ENCODE measurements at places on chromosomes 2 and 18.
A peak's percentile ranks its signal among the peaks of the same experiment; 100 is the strongest.

DNA sequence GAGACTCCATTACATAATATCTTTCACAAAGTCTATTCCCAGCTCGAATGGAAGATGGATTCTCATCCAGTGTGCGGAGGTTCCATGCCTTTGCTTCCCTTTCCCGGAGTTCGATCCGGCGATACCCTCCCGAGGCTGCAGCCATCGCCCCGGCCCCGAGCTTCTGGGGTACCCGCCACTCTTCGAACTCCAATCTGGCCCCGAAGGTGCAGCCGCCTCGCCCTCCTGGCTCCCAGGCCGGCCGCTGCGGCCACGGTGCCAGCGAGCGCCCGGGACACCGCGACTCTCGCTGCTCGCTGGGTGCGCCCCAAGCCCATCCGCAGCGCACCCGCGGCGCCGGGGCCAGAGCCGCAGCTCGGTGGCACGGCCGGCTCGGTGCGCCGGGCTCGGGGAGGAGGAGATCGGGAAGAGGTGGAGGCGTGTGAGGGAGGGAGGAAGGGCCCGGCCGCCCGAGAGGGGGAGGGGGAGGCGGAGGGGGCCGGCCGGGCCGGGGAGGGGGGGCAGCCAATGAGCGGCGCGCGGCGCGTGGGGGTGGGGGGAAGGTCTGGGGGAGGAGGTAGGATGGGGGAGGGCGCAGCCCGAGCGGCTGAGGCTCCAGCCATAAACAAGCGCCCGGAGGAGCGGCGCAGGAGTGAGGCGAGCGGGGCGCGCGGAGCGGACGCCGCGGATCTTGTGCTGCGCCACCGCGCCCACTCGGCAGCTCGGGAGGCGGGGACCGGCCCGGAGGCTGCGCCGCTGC lies at the start of gene CRIM1:
CRIM1 (plus strand) TSS at position 628 of the 739 bp plus-strand sequence. CDS start 515 bp downstream, outside the sequence.
- DNase-seq, result peak; percentile 85

DNA sequence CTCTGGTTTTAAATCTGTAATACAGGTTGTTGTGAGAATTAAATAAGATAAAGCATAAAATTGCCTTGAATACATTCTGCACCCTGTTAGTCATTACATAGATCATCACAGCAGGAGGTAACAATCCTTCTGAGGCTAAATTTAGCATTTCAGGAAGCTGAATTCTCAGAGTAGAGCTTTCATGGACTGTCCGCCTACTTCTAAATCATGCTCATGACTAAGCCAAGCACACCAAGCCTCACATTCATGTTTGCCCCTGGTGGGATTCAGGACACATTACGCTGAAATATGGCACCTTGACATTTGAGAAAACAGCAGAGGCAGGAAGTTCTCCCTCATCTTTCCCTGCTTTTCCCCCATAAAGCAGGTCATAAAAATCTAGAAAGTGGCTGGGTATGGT lies 16.6 kb upstream of the PIK3C3 start:
- DNase-seq, result peak; percentile 74

DNA sequence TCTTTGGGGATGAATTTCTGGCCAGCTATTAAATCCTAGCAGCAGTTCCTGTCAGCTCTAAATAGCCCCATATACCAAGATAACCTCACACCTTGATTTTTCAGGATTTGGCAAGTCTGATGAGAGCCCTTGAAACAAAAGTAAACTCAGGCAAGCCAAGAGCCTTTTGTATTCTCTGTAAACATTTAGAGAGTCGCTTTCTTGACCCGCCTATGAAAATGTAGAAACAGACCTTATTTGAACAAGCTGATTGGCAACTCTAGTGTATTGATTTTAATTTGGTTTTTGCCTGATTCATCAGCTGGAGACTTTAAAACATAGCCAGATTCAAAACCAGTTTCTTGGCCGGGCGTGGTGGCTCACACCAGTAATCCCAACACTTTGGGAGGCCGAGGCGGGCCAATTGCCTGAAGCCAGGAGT lies 43.4 kb downstream of the CABLES1 start:
- no peak for DNase-seq

DNA sequence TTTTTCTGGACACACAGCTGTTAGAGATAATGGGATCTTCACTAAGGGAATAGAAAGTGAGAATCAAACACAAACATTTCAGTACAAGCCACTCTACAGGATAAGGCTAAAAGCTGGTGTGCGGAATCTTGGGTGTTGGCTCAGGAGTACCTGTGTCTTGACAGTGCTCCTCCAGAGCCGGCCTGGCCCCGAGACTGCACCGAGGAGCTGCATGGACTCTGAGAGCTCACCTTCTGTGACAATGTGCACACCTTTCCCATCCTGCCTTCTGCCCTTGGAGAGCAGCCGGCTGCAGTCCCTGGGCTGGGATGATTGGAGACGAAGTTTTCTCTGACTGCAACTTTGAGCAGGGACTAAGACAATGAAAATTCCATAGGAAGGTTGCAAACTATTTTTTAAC lies 89.1 kb downstream of the TMEM182 start:
- DNase-seq, result no peak

- no peak for DNase-seq
Observed at GRCh38 chr2:216761133-216761532, 65.8 kb upstream of the IGFBP5 start.

- peak; percentile 99 for DNase-seq
Observed at GRCh38 chr2:223465793-223466192, 136.4 kb downstream of the SCG2 start.

GRCh38 chr2:123999681-124000080 lies 25.4 kb upstream of the CNTNAP5 start:
- no peak for DNase-seq

- DNase-seq, result no peak
Observed at GRCh38 chr2:8805278-8806210, 31.9 kb downstream of the KIDINS220 start.

DNA sequence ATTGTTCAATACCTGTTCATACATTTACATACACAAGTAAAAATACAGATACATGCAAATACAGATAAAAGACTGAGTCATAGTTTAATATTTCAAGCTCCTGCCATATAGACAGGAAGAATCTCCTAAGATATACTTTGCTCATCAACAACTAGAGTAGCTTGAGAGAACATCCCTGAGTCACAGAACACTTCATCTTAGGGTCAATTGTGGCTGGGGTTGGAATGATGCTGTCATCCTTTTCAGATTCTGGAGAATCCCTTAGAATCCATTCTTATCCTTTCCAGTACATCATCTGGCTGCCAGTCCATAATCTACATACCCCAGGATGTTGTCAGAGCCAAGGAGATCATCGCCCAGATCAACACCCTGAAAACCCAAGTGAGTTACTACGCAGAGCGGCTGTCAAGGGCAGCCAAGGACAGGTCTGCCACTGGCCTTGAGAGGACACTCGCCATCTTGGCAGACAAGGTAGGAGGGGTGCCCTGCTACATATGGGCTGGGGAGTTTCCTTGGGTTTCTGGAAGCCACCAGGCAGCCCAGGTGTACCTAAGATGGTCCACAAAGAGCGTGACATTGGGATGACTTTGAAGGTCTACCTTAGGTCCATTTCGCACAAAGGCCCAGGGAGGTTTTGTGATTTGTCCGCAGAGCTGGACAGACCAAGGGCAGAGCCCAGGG lies 55.7 kb downstream of the COA5 start:
- DNase-seq, result no peak

- DNase-seq, result no peak
Observed at GRCh38 chr2:3125001-3125760, 252.4 kb downstream of the EIPR1 start.

- DNase-seq, result no peak
Observed at GRCh38 chr18:74544898-74545297, 10.6 kb downstream of the CNDP1 start.

GRCh38 chr2:72673279-72673678 lies 152.6 kb downstream of the EXOC6B start:
- DNase-seq, result no peak

DNA sequence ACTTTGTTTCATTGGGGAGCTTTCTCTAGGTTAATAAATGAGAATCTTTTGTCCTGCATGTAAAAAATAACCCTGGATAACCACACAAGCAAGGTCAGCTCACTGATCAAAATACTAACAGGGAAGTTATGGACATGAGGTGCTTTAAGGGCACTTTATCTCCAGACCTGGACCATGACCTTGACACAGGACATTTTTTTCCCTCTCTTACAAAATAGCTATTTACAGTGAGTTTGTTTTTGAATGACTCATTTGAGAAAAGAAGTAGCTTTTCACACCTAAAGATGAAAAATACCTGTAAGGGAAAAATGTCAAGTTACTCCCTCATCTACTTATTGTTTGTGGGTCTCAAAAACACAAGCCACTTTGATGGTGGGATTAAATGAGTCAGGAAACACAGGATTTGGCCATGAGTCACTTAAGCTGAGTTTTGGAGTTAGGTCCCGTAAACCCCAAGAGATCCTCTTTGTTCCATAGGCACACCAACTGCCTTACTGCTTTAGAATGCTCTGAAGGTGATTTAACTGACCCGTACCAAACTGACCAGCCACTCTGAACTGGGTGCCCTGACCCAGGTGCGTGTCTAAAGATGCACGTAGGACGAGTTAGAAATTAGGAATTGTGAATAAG lies 479.3 kb upstream of the NXPH2 start:
- DNase-seq, result no peak

DNA sequence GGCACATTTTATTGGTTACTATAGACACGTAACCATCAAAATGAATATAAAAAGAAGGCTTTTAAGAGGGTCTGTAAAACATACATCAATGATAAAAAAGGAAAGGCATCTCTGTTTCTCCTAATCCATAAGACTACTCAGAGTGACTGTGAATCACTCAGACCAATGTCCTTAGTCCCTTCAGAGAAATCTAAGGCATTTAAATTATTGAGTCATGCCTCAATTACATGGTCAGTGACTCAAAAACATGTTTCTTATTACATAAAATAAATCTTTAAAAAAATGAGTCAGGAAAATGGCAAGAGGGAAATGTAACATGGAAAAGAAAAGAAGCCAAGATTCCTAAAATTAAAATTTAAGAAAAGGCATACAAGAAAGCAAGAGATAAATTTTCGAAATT lies 146.6 kb downstream of the ERBB4 start:
- peak; percentile 54 for DNase-seq

- DNase-seq, result no peak
Observed at GRCh38 chr2:191705084-191705483, 27.1 kb downstream of the NABP1 start.

DNA sequence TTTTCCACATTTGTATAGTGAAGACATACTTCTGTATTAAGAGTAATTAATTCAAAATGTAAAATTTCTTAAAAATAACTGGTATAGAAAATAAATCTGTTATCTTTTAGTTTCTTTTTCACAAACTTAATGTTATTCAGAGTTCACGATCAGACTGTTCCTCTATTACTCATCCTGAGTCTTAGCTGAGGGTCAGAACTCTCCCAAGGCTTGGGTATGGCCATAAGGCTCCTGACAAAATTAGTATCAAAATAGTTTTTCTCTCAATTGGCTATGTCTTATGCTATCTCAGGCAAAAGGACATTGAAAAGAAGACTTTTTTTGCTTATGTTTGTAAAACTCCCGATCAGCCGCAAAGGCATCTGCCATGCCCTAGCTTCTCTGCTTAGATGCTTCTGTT lies 56.1 kb upstream of the NAB1 start:
- no peak for DNase-seq

DNA sequence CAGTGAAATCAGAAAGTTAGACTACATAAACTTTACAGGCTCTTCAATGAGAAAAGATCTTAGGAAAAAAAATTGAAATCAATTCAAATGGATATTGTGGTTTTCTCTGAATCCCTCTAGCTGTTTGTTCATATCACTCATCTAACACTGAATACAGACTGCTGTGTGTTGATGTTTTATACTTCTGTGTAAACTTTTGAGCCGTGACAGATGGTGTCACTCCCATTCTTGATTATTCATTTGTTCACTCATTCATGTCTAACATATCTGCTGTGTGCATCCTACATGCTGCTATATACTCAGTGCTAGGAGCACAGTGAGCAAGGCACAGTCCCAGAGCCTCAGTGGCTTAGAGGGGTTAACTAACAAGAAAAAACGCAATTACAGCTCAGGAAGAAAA lies 12.6 kb downstream of the KLHL23 start:
- DNase-seq, result no peak

- DNase-seq, result no peak
Observed at GRCh38 chr2:33354981-33355380, 121.5 kb upstream of the RASGRP3 start.

DNA sequence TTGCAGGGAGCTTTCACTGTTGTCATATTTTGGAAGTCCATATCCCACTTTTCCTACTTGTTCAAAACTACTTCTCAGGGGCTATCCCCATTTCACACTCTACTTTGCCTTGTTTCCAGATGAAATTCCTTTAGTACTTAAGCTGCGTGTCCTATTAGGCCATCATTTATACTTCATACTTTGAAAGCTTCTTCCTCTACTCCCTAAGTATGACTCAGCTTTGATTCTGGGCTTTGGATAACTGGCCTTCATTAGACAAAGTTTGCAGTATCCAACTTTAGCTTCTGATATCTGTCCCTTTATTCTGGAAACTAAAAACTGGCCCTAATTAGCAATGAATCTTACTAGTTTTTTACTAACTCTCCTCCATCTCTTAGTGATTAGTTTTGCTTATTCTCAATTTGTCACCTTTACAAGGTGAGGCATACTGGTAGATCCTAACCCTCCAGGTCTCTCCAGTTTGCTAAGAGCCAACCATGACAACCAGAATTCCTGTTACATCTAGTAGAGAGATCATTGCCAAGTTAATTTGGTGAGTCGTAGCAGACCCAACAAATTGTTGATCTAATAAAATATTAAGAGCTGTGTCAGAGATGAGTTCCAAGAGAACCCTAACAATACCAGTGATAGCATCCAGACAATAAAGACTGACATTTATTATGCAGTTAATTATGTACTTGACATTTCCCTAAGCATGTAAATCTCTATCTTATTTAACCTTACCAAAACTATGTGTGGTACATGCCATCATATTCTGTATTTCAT lies 31.2 kb upstream of the ITGAV start:
- no peak for DNase-seq

- DNase-seq, result no peak
Observed at GRCh38 chr18:34800381-34800780, 90.3 kb downstream of the DTNA start.

DNA sequence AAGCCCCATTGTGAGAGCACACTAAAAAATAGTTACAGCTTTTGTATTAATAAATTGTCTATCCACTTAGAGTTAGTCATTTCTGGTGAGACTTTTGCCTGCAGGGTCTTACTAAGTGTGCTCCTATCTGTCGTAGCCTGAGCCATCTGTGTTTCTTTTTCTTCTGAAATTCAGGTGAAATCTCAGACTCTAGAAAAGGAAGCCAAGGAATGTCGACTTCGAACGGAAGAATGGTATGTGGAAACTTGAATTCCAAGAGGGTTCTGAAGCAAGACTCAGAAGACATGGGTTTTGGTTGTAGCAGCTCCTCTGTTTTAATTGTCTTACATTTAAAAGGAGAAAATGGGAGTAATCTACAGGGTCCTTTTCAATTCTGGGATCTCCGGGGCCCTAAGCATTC lies 70.0 kb upstream of the STON1 start:
- no peak for DNase-seq

GRCh38 chr2:237884681-237885080 lies 25.3 kb downstream of the RAMP1 start:
- DNase-seq, result no peak

- DNase-seq, result no peak
Observed at GRCh38 chr2:157443795-157444640, at the start of gene CYTIP. CYTIP (minus strand) TSS chr2:157444089; CDS start chr2:157444020, 69 bp downstream.

- DNase-seq, result no peak
Observed at GRCh38 chr18:72808680-72809079, 59.1 kb downstream of the NETO1 start.

- no peak for DNase-seq
Observed at GRCh38 chr2:96532641-96533291, 3.8 kb upstream of the ARID5A start.

- no peak for DNase-seq
Observed at GRCh38 chr2:191789796-191790195, 57.1 kb downstream of the CAVIN2 start.
